ENCODE measurements at places on chromosomes 12 and 14.
A peak's percentile ranks its signal among the peaks of the same experiment; 100 is the strongest.

- DNase-seq = no peak
Observed at GRCh38 chr12:3777206-3777809, 24.4 kb upstream of the CRACR2A start.

GRCh38 chr12:119374635-119375034 lies 40.1 kb downstream of the CCDC60 start:
- DNase-seq = no peak

DNA sequence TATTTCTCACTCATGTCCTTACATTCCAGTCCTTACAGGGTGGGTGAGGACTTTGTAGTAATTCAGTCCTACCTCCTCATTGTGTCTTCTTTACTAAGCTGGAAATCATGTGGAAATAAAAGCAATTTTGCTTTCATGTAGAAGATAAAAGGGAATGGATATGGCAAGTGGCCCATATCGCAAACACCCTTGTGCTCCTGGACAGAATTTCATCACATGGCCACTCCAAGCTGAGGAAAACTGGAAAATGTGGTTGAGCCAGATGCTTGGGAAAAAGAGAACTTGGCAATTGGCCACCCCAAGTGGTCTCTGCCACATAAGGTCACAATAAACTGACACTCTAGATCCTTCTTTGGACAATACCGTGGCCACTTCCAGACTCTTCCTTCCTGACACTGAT lies 64.2 kb upstream of the IFNG-AS1 start:
- DNase-seq = no peak

DNA sequence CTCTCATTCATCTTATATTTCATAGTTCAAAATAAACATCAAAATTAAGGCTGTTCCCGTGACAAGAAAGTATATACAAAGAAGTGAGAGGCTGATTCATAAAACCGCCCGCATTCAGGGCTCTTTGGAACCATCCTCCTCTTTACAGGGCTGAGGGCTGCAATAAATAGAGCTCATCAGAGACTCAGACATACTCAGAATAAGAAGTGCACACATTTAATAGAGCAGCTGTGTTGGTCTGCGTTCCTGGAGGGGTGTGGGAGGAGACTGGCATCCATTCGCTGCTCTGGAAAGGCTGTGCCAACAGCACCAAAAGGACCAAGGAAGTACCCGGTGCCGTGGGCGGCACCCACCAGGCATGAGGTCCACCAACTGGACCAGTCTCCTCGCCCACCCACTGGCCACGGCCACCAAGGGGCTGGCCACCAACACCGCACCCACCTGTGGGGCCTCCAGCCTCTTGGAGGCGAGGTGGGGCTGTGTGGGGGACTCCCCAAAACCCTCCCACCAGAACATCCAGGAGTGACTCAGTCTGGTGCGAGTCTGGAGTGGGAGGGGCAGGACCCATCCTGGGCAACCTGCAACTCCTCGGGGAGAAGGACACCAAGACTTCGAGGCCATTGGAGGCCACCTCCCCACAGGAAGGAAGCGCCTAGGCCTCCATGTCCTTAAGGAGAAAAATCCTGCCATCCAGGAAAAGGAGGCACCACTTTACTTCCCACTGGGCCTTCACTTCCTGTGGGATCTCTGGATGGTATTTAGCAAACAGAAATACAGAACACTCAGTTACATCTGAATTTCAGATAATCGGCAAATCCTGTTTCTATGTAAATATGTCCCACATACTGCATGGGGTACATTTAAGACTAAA lies 32.7 kb downstream of the VCPKMT start:
- DNase-seq = no peak

DNA sequence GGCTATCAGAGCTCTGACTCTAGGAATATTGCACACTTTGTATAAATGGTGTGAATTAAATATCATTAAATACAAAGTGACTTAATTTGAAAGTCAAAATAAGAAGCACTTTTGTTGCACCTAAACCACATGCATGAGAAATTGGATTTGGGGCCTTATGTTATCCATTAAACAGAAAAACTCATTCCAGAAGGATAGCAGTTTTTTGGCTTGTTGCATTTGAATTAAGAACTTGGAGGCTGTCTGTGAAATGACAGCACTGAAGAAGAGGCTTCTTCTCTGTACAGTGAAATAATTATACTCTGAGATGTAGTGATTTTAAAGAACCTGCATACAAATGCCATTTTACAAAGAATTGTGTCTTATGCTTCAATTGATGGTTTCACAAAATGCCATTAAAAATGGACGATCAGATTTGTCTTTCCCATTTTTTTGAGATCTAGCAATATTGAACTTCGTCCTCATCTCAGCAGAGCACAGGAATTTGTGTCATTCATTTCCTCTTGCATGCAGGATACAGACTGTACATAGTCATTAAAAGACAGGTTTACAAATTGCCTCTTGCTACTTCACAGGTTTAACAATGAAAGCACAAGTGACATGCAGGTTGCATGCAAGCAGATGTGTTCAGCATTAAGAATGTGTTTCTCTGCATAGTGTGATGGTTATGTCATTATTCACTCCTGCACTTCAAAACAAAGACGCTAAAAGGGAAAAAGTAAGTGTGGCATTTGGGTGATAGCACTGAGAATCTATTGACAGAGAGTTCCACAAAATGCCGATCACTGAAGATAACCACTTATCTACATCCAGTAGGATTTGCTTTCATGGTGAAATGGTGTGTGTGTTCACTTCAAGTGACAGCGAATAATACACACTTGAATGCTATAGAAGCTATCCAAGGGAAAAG lies 35.9 kb upstream of the PYGL start:
- no peak for DNase-seq

DNA sequence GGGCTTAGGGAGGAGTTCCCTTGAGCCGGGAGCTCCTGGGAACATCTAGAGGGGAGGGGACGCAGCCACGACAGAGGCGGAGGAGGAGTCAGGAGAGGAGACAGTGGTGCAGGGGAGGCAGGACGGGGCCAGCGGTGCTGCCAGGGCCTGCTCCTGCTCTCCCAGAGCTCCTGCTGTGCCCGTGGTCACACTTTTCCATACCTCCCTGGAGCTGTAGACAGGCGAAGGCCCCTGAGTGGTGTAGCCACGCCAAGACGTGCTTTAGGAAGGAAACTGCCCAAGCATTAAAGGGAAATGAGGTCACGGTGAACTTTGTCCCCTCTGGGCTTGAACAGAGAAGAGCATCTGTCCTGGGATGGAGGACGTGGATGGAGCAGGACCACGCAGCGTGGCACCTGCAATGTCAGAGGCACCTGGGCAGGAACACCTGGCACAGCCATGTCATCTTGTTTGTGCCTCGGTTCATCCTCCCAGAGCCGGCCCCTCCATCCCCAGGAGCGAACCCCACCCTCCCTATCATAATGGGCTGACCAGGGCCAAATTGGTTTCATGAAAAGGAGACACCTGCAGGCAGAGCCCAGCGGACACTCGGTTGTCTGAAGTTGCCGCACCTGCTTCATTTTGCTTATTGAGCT lies 239.5 kb upstream of the SFSWAP start:
- no peak for DNase-seq

DNA sequence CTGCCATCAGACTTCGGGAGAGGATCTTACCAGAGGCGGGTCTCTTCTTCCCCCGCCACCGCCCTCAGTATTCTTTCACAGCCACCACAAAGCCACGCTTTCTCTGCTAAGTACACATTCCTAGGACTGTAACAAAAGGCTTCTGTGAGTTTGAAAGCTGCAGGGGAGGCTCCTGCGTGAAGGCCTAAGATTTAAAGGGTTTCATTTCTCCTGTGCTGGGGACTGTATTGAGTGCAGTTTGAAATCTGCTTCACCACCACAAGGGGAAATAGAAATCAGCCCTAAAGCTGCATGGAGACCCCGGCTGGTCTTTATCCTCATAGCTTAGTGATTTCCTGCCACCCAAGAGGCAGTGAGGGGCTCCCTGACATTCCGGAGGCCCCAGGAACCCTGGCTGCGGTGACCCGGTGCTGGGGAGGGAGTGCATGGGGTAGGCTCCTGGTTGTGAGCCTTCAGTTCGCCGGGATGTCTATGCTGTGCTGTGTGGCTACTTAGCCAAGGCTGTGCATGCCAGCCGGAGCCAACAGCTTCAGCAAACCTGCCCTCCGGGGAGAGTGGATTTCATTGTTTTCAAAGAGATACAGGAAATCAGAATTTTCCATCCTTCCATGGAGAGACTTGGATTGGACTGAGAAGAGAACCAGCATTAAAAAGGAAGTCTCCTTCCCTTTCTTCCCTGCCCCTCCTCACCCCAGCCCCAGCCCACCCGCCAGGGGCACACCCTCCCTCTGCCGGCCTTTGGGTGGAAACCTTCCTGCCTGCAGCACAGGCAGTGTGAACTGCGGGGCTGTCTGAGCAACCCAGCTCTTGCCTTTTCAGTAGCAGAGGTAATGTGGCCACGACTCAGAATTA lies 163.3 kb downstream of the ETV6 start:
- no peak for DNase-seq

- DNase-seq = no peak
Observed at GRCh38 chr14:106845286-106846087, 1319.1 kb downstream of the TMEM121 start.

- no peak for DNase-seq
Observed at GRCh38 chr12:114478865-114479264, 72.9 kb upstream of the TBX5 start.

DNA sequence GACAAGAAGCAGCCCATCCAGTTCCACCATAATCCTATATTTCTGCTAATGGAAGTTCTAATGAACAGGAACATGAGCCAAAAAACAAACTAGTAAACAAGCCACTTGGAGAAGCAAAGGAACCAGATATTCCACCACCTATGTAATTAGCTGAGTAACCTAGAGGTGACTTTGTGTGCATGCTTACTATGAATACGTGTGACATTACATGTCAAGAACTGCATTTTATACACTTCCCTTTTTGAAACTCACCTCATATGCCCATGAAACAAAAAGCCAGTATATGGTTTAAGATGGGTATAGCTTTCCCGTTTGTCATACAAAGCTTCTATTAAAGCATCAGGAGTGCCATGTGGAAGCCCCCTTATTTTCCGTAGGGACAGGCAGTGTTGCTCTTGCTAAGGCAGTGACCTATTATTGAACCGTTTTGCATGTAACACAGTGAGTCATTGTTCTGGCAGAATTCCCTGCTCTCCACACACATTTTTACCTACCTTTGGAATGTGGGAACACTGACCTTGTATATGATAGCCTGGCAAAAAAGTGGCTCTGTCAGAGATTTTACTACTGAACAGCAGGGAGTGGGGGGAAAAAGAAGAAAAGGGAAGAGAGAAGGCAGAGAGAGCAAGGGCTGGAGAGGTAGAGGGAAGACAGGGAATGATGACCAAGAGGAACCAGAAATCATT lies 34.8 kb upstream of the FRMD6 start:
- peak; percentile 79 for DNase-seq

DNA sequence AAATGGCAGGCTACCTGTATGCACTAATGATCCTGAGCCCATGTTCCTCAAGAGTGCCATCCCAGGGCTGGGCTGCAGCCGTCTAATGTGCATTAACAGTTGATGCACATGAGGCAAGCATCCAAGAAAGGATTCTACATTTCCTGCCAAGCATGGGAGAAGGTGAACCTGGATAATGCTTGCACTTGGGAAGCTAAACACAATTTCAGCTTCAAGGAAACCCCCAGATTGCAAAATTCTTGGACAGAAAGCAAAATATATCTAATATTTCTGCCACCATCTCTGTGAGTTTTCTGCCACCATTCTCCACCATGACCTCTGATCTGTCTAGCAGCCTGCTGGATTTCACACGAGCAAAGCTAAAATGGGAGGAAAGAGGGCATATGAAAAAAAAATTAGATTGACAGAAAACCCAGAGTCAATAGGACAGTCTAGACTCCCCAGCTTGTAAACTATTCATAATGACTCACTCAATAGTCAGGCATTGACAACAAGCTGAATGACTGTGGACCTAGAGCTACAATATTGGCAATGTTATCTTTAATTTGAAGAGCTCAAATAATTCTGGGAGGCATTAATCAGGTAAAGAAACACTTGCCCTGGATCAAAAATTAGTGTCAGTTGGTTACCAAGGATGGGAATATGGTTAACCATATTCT lies 91.9 kb upstream of the BCL2L14 start:
- no peak for DNase-seq

- DNase-seq = no peak
Observed at GRCh38 chr12:55743406-55744339, 751 bp downstream of the GDF11 start.

GRCh38 chr12:4320497-4320852 lies 538 bp upstream of the TIGAR start:
- DNase-seq = no peak

- DNase-seq = no peak
Observed at GRCh38 chr12:27653661-27654060, 42.6 kb upstream of the REP15 start.

DNA sequence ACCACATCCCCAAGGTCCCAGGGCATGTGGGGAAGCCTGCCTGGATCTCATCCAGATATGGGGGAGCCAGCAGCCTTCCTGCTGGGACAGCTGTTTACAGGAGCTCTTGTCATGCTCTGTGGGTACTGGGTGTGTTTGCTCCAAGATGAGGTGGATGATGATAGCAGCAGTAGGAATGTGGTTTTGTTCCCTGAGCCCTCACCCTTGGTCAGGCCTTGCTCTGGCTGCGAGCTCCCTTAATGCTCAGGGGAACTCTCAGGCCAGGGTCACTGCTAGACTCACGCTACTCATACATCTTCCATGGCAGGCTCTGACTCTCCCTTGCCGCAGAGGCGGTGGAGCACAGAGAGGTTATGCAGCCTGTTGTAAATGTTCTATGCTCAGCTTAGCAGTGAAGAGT lies 990.3 kb downstream of the AACS start:
- DNase-seq = no peak

DNA sequence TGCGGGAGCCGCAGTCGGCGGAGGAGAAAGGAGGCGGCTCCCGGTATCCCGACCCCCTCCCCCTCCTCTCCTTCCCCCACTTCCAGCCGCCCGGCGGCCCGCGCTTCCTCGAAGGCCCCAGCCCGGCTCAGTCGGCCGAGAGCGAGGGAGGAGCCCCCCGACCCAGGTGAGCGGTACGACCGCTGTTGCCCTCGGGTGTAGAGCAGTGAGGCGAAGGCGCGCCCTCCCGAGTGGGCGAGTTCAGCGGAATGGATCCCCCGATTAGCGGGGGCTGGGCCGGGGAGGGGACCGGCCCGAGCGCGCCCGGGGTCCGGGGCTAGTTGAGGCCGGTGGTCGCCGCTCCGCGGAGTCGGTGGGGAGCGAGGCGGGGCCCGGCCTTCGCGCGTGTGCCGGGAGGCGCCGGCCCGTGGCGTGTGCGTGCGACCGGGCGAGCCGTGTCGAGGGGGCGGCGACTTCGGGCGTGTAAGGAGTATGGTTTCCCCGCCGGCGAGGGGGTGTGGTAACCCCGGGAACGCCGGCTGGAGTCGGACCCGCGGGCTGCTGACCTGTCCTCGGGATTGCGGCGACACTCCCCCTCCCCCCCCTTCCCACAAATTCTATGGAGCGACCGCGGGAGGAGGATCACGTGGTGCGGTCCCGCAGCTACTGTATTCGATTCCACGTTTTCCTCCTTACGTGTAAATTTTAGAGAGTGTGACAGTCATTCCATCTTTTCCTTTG lies 501 bp downstream of the RIMKLB start:
- no peak for DNase-seq

Data from fibroblast of skin of left biceps (primary cell).